Neural crest cell (in vitro differentiated cells): ENCODE measurements at places on chromosomes 13 and 19. TPM values are rescaled to one million over a fixed set of nuclear protein-coding genes. Genes with fewer than 3 reads are reported as not detected.

DNA sequence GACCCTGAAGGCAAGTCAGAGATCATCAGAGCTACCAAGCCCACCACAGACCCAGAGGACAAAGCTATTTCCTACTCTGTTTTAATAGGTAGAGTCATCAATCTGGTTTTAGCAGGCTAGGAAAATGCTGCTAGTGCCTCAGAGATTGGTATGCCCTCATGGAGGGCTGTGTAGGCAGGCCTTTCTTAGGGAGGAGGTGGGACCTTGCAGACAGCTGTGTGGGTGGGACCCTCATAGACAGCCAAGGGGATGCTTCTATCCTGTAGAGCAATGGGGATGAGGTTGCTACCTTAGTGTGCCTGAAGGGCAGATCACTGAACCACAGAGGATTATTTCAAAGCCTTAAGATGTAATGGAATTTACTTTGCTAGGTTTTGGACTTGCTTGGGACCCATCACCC is 534.9 kb upstream of the KLF12 start:
- DNase-seq: no peak

OR4F17 gene
- not detected in 2 replicates for total RNA-seq

DNA sequence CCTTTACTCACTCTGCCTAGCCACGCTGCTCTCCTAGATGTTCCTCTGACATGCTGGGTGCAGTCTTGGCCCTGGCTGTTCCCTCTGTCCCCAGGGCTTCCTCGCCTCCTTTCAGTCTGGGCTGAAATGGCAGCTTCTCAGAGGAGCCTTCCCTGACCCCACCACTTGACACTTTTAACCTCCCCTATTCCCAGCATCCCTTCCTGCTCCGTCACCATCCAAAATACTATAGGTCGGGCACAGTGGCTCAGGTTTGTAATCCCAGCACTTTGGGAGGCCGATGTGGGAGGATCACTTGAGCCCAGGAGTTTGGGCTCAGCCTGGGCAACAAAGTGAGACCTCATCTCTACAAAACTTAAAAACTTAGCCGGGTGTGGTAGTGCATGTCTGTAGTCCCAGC is 2.6 kb downstream of the FAM187B start:
- no peak for DNase-seq

CEACAM19 gene
- total RNA-seq: 5.0 and 6.1 TPM in 2 replicates

- no peak for DNase-seq
Measured at GRCh38 chr19:49347835-49348234, 12.6 kb downstream of the CD37 start.

ZNF613 gene
- 6.3 and 8.7 TPM in 2 replicates for total RNA-seq

GRCh38 chr13:76293346-76293745 is 592.9 kb downstream of the KCTD12 start:
- no peak for DNase-seq

METTL21C gene
- total RNA-seq: not detected in 2 replicates

DNA sequence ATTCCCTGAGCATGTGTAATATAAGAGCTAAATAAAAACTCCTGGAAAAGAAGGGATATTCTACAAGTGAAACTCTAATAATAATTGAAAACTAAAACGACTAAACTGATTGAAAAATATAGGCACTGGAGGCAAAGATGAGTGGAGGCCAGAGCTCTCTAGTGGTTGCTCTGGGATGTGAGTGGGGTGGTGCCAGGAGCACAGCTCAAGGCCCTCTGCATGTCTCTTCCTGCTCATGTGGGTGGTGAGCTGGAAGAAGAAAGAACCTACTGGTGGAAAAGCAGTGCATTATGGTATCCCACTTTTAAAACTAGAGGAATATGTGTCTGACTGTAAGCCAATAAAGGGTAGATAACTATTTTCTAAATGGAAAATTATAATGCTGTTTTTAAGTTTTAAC is 15.8 kb upstream of the ARHGEF7 start:
- DNase-seq: no peak

DNA sequence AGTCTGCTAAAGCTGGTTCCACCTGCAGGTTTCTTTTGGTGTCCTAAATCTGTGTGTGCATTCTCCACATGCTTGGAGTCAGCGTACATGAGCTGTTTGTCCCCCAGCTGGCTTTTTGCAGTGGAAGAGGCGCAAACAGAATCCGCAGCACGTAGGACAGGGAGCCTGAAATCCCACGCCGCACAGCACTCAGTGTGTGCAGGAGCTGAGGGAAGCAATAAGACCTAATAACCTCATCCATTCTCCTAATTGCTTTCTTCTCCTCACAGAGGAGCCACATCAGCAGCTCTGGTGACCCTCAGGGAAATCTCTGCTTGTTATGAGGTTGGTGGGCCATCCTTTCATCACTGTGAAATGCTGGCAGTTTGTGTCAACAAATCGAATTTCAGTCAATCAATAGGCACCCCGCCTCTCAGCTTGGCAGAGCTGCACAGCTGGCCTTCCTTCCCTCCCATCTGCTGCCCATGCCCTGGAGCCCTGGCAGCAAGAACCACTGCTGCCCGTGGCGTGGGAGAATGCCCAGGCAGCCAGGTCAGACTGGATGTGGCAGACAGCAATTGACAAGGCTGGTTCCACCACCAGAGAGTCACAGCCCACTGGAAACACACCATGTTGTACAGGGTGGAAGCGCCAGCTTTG is 136.7 kb downstream of the ZDHHC20 start:
- DNase-seq: no peak

GRCh38 chr19:37317403-37318209 is 53.3 kb upstream of the ZNF527 start:
- peak; percentile 89 for DNase-seq

GRCh38 chr19:49387936-49388372 is at the start of gene KASH5:
KASH5 (plus strand) TSS chr19:49388249; CDS start chr19:49390884, 2,635 bp downstream.
- DNase-seq: no peak

GRCh38 chr19:10321417-10321797 is 5.6 kb upstream of the FDX2 start:
- no peak for DNase-seq

SELENOV gene
- total RNA-seq: not detected in 2 replicates

GRCh38 chr13:33445476-33445875 is 159.9 kb upstream of the STARD13 start:
- DNase-seq: no peak

CC2D1A gene
- total RNA-seq: 31.7 and 32.4 TPM in 2 replicates

DNA sequence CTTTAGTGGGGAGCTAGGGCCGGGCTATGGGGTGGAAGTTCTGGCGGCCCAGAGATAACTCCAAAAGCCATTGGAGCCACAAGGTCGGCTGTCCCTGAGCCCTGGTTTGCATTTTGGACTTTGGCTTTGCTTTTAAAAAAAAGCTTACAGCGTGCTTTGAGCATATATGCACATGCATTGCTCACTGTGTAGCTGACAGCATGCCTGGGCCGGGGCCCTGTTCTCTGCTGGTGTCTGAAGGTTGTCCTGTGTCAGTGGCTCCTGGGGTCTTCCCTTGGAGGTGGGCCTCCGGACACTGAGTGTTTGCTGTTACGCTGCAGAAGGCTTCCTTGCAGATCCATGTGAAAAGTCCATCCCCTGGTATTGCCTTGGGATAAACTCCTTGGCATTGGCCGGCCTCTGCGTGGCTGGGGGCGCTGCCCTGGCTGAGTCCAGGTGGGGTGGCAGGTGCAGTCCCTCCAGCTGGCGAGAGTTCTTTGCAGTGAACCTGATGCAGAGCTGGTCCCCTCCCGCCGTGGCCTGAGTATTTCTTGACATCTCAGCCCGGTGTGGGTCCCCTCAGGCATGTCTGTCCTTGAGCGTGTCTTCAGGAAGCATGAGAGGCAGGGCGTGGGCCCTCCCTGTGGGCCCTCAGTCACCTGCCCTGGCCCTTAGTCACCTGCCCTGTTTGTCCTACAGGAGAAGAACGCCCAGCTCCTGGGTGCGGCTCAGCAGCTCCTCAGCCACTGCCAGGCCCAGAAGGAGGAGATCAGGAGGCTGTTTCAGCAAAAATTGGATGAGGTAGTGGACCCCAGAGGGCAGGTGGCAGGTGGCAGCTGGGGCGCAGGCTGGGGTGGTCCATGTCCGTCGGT is 23.0 kb downstream of the PLEKHJ1 start:
- no peak for DNase-seq

DNA sequence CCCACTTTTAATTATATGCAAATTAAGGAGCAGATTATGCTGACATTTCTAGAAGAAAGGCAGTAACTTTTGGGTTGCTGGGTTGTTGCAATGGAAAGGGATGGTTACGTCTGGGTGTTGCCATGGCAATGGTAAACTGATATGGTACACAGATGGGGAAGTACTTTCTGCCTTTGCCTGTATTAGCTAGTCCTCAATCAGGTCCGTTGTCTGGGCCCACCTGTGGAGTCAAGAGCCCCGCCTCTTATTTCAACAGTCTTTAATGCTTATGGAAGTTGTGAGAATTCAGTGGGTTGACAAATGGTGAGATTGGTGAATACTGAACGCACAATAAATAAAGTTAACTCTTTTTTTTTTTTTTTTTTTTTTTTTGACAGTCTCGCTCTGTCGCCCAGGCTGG is 30.6 kb upstream of the DPP9 start:
- DNase-seq: no peak

DNA sequence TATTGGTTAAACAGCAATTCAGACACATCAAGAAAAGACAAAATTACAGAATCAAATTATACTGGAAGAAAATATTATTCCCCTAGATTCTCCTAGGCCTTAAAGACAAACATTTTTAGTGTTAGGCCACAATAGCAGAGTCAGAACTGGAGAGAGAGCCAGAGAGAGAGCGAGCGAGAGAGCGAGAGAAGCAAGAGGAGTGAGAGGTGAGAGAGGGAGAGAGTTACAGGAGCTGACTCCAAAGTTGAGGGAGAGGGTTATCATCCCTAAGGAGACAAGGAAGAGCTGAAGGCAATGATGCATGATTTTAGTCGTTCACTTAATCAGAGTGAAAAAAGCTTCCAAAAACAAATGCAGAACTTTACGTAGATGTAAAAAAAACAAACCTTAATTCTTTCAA is 20.2 kb upstream of the ZNF227 start:
- no peak for DNase-seq

DNA sequence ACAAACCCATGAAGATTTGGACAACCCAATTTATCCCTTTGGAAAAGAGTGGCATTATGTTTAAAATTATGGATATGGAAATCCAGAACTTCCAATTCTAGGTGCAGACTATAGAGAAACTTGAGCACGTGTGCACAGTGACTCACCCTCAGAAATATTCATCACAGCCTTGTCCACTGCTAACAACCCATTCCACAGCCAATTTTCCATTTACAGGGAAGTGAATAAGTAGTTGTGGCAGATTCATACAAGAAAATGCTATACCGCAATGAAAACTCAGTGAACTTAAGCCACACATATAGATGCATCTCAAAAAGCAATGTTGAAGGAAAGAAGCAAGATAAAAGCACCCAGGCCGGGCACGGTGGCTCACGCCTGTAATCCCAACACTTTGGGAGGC is 133.3 kb downstream of the USP12 start:
- DNase-seq: no peak

- DNase-seq: no peak
Measured at GRCh38 chr19:46818812-46819211, 30.4 kb upstream of the SLC1A5 start.

DNA sequence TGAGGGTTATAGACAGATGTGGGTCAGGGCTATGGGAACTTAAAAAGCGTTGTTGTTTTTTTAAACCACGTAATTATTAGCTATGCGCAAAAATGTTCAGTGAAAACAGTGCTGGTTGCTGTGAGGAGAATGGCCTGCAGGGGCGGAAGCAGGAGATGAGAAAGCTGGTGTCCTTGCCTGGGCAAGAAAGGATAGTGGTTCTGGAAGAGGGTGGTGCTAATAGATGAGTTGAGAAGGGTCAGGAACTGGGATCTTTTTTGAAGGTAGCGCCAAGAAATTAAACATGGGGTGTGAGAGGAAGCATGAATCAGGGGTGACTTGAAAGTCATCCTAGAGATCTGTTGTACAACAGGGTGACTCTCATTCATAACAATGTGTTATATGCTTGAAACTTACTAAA is 4.8 kb upstream of the SMG9 start:
- no peak for DNase-seq

NAPSA gene
- total RNA-seq: 0.96 and 1.0 TPM in 2 replicates

- no peak for DNase-seq
Measured at GRCh38 chr19:12792853-12793289, 1.6 kb downstream of the JUNB start.

DNA sequence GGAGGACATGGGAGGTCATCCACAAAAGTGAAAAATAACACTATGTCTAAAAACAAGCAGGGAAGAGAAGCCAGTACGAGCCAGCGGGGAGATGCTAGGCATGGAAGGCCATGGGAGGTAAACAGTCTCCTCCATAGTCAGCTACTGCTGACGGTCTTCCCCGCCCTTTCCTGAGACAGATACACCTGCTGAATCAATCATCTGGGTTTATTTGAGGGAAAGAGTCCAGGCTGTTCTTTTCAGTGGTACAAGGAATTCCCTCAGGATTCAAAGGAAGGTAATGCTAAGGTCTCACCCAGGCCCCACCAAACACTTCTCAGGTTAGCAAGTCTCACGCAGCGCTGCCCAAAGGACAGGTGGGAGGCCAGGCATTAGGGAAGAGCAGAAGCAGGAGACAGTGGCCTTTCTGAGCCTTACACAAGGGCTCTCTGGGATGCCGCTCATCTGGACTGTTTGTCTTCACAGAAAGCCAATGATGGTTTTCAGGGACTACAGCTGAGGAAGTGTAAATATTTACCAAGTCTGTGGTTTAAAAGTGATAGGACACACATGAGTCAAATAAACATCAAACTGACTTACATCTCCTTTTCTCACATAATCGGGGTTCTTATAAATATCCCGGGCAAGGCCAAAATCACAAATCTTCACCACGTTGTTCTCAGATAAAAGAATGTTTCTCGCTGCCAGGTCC is 173.9 kb downstream of the FLT1 start:
- DNase-seq: no peak

- DNase-seq: no peak
Measured at GRCh38 chr13:35789335-35790165, 313.1 kb upstream of the MAB21L1 start.

GRCh38 chr19:19028526-19028925 is 4.8 kb downstream of the SUGP2 start:
- DNase-seq: no peak

ZSWIM9 gene
- 11.2 and 13.4 TPM in 2 replicates for total RNA-seq

DNA sequence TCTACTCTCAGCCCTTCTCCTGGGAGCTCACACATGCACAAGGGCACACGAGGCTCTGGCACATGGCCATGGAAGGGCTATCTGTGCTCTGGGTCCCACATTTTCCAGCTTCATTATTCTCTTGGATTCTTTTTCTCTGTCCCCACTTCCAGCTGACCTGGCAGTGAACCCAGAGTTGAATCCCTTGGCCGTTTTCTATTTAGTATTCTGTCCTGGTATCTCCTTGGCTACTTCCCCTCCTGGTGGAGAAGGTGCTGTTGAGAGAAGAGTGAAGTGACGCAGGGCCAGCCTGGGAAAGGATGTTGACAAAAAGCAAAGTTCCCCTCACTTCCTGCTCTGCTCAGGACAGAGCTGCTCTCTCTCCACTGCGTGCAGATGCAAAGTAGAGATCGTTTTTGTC is 303.1 kb downstream of the IRS2 start:
- no peak for DNase-seq

KCNRG gene
- 1.1 and 1.4 TPM in 2 replicates for total RNA-seq

DOCK6 gene
- 34.7 and 40.6 TPM in 2 replicates for total RNA-seq

GRCh38 chr13:50685491-50685890 is 158.0 kb downstream of the DLEU7 start:
- no peak for DNase-seq

DNA sequence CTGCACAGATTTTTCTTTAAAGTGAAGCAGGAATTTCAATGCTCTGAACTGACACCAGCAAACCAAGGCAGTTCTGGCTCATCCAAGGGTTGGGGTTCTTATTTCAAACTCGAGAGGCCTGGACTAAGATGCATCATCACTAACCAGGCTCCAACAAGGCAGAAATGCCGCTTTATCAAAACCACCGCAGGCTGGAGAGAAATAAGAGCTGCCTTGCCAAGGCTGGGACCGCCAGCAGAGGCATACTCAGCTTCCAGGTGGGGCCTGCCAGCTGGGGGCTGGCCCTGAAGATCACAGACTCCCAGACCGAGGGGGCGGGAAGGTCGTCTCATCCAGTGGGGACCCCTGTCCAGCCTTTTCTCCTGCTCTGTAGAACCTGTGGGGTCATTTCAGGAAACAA is 37.4 kb upstream of the GAS6 start:
- DNase-seq: no peak
